ENCODE measurements at places on chromosomes 11 and 22. TPM values are rescaled to one million over a fixed set of nuclear protein-coding genes. Genes with fewer than 3 reads are reported as not detected.

The IL17REL gene
- 0.82 TPM for total RNA-seq

The LIMK2 gene
- 12.6 TPM for total RNA-seq

The FGF4 gene
- total RNA-seq: not detected

The SLC25A17 gene
- total RNA-seq: 28.9 TPM

The CALCB gene
- total RNA-seq: not detected

The MGAT3 gene
- total RNA-seq: 0.57 TPM

The CCDC73 gene
- not detected for total RNA-seq

The KRTAP5-11 gene
- not detected for total RNA-seq

The ARHGAP8 gene
- 9.2 TPM for total RNA-seq

The CHRNA10 gene
- 6.8 TPM for total RNA-seq

The CDON gene
- 17.1 TPM for total RNA-seq

The HMBS gene
- 61.6 TPM for total RNA-seq

The ACTN3 gene
- 0.13 TPM for total RNA-seq

The B3GAT1 gene
- 0.10 TPM for total RNA-seq

The ISX gene
- not detected for total RNA-seq

The ACR gene
- total RNA-seq: 0.21 TPM
